ENCODE measurements at places on chromosomes 4 and X.

DNA sequence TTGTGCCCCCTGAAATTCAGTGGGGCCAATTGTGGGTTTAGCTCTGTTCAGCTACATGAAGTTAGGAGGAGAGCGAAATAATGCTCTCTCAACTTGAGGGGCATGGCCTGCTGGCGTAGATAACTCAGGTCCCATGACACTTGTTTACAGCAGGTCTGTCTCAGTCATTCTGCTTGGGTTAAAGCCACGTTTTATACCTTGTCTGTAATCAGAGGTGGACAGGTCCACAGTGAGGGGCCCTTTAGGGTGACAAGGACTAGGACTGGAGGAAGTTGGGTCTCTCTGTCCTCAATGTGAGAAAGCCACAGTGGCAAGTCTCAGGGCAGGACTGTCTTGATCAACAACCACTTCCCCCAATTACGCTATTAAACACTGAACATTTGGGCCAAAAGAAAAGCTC is 49.0 kb downstream of the PDHA1 start:
- DNase-seq: no peak

- no peak for DNase-seq
Measured at GRCh38 chrX:48497871-48498270, 10.9 kb upstream of the PORCN start.

- no peak for DNase-seq
Measured at GRCh38 chrX:9681011-9681410, 84.6 kb downstream of the GPR143 start.

- no peak for DNase-seq
Measured at GRCh38 chr4:37865450-37865849, 25.4 kb upstream of the TBC1D1 start.

DNA sequence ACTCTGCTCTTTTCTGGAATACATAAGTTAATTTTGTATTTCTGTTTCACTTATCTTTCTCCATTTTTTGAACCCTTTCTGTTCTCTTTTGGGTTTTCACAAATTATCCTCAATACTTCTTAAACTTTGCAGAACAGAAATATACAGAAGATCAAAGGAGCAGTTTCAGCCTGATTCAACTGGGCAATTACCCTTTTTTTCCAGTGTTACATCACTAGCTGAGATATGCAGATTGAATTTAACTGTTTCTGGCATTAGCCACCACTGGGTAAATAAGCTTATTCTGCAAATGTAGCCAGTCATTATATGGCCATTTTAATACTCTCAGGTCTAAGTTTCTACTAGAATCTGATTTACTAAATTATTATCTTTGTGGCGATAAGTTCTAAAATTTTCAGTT is 66.9 kb upstream of the GRID2 start:
- DNase-seq: no peak

GRCh38 chr4:165164257-165164656 is 43.1 kb upstream of the KLHL2 start:
- DNase-seq: no peak

DNA sequence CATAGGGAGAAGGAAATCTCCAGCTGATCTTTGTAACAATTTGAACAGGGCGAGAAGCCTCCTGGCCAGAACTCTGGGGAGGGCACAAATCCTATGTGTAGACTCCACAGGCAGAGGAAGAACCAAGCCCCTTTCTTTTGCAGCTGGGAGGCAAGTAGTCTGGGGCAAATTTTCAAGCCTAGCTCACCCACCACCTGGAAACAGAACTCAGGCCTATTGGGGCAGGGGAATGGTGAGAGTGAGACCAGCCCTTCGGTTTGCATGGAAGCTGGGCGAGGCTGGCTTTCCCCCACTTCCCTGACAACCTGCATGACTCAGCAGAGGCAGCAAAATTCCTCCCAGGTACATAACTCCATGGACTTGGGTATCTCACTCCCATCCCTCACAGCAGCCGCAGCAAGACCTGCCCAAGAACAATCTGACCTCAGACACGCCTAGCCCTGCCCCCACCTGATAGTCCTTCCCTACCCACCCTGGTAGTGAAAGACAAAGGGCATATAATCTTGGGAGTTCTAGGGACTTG is 138.2 kb downstream of the EMCN start:
- DNase-seq: no peak

- DNase-seq: no peak
Measured at GRCh38 chrX:77174680-77175519, 272.3 kb upstream of the FGF16 start.

- DNase-seq: no peak
Measured at GRCh38 chrX:28981952-28982351, 394.7 kb downstream of the IL1RAPL1 start.

GRCh38 chr4:98642991-98643426 is 15.4 kb downstream of the TSPAN5 start:
- no peak for DNase-seq

DNA sequence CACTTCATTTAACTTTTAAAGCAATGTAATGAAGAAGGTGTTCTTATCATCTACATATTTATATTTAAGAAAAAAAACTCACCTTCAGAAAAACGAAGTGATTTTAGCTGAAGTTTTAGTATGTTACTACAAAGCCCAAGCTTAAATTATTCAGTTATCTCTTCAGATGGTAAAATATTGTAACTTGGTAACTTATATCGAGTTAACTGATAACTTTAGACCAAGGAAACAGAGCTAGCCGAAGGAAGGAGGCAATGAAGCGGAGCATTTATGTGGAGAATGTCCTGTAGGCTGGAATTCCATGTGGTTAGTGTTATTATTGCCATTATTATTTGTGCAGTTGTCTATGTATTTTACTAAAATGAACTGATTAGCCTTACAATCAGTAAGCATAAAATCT is 1102.1 kb upstream of the LCORL start:
- peak; percentile 9 for DNase-seq

GRCh38 chrX:150429594-150429993 is 66.5 kb downstream of the MAMLD1 start:
- DNase-seq: no peak

GRCh38 chr4:187070158-187070557 is 346.5 kb upstream of the FAT1 start:
- no peak for DNase-seq

DNA sequence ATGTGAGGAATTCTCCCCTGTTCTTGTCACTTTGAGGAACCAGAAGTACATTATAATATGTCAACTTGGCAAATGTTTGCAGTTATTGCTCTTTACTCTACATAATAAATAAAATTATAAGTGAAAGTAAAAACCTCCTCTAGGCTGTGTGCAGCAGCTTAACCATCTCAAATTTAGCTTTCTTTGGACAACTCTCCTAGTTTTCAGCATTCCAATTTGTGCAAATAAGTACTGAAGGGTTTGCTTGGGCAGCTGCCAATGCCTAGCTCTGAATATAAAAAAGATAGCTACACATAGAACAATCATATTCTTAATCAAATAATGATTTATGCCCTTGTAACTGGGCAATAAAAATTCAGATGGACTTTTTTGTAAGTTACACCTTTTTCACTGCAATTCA is 82.5 kb downstream of the GASK1B start:
- peak; percentile 72 for DNase-seq

DNA sequence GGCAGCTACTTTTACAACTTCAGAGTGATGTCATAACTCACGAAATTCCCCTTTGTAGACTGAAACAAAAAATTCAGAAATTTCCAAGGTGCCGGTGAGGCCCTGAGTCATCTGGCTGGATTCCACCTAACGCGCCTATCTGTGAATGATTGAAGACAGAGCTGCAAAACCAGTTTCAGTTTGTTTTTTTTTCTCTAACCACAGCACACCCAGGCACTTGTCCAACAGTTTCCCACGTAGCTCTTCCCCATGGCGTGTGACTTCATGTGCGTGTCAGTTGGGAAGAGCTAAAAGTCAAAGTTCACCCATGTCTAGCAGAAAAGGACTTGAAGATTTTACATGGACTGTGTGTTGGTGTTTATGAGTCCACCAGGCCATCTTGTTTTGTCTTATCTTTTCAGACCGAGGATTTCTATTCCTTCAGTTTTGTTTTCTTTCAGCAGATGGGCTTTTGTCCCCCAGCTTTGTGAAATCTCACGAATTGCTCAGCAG is 16.4 kb downstream of the TCEANC start:
- DNase-seq: peak; percentile 43

GRCh38 chrX:96835660-96836289 is 47.9 kb upstream of the RPA4 start:
- DNase-seq: no peak

DNA sequence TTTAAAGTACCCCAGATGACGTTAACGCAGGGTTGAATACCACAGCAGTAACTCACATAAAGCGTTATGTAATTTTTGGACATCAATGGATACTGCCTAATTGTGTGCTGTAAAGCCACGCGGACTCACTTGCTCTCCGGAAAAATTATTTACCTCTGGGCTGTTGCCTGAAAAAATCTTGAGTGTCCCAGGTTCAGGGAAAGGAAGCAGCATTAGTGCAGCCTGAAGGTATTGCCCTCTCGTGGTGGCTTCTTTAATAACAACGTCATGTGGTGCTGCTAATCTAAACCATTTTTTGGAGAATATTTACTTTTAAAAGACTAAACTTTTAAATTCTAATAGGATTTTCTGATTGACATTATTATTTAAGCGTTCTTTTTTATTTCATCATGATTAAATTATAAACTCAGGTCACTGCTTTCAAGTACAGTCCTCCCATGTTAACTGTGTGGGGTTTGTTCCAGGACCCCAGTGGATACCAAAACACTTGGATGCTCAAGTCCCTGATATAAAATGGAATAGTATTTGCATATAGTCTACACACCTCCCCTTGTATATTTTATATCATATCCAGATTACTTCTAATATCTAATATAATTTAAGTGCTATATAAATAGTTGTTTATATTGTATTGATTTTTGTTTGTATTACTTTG is 384.8 kb downstream of the FAM133A start:
- no peak for DNase-seq

DNA sequence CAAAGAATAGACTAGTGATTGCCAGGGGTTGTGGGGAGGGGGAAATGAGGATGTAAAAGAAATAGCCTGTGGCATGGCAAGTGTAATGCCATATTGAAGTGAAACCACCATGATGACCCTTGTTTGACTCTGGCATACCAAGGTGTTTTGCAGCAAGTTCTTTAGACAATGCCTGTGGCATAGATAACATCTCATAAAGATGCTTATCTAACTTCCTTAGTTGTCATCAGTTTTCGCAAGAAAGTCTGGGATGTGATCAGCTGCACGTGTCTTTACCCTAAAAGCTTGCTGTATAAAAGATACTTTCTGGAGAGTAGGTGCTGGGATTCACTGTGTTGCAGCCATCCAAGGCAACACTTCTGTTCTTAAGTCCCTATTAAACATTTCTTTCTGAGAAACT is 176.1 kb upstream of the MAGEB16 start:
- DNase-seq: no peak

GRCh38 chr4:48212165-48212564 is 57.5 kb downstream of the TEC start:
- DNase-seq: no peak

DNA sequence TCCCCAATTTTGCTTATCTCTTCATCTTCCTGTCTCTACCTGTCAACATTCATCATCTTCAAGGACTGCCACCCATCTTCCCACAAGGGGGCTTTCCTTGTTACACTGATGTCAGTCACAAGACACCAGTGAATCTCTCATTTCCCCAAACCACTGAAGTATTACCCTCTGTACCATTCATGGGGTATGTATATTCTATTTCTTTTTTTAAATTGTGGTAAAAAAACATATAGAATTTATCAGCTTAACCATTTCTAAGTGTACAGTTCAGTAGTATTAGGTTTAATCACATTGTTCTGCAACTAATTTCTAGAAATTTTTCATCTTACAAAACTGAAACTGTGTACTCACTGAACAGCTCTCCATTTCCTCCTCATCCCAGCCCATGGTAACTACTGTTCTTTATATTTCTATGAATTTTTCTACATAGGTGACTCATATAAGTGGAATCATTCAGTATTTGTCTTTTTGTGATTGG is 98.6 kb downstream of the LARP7 start:
- DNase-seq: no peak

DNA sequence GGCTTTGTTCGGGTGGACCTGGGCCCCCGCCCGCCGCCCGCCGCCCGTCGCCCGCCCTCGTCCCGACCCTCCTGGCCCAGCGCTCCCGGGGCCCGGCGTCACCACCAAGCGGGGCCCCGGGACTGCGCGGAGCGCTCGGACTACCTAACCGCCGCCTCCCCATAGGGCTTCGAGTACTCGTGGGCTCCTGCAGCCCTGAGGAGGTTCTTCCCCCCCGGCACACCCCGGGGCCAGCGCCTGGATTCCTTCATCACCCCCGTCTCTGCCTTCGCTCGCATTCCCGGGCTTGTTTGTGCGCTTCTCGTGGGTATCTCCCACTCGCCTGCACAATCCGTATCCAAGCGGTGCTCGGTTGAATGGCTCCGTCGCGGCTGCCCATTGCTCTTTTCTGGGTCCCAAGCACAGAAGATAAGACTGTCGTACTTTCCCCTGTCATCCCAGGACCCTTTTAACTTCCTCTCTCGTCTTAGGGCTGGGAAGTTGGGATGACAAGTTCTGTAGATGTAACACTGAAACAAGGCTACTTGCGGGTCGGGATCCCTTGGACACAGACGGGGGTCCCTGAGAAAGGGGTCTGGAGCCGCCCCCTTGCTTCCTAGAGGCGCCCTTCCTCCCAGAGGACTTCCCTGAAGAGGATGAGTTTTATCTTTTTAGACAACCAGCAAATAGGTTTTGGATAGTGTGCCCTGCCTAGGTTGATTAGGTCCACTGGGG is 565 bp downstream of the MOB1B start:
- peak; percentile 50 for DNase-seq

DNA sequence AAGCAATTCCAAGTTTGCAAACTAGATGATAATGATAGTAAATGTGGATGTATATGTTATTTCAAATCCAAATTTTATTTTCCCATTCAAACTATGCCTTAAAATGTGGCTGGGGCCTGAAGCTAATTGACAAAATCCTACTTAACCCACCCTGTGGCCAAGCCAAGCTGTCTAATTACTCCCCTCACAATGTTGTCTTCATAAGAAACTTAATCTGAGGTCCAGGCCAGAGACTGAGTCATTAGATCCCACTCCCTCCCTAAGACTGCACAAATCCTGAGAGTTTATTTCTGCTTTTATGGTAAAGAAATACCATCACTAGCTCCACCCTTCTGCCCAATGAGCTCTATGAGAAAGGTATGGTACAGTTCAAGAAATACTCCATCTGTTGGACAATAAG is 16.6 kb downstream of the SMPX start:
- DNase-seq: no peak

- DNase-seq: no peak
Measured at GRCh38 chr4:185721190-185722028, 90.6 kb downstream of the SORBS2 start.

DNA sequence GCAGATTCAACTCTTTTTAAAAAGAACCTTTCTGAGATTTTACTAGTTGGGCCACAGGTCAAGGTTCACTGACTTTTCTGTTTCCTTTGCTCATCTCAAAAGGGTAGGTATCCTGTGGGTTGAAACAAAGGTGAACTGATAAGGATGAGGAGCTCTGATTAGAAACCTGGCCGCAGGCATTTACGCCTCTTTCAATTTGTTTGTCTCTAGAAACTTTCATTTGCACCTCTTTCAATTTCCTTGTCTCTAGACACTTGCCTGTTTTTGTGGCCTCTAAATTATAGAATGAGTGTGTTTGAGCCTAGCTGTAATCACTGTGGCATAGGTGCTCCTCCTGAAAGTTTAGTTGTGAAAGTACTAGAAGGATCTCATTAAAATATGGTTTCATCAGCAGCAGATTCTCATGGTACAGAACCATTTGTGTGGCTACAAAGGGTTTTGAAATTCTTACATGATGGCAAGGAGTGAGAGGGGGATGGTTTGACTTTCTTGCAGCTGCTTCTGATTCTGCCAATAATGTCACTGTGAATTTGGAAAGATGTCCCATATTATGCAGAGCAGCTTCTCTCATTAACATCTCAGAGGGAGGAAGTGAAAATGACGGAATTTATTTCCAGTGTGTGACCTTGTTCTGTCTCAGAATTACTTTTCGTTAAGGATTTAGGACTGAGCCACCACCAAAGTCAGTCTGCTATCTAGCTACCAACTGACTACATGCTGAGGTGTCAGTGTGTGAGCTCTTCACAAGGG is 142.2 kb downstream of the SH2D1A start:
- no peak for DNase-seq

Data from renal pelvis (tissue), 12 donors.